ENCODE measurements at places on chromosomes 12 and 14. TPM values are rescaled to one million over a fixed set of nuclear protein-coding genes. Genes with fewer than 3 reads are reported as not detected.

Gene MFAP5
- total RNA-seq = not detected

- H3K27ac ChIP-seq = peak overlapping the region; percentile 13
- no peaks in the 10 kb centered on the region for H3K36me3 ChIP-seq
- H3K4me3 ChIP-seq = peak overlapping the region; percentile 29
- no peaks in the 10 kb centered on the region for H3K27me3 ChIP-seq
These were observed 35.9 kb upstream of the WNK1 start for GRCh38 chr12:716506-716905.

DNA sequence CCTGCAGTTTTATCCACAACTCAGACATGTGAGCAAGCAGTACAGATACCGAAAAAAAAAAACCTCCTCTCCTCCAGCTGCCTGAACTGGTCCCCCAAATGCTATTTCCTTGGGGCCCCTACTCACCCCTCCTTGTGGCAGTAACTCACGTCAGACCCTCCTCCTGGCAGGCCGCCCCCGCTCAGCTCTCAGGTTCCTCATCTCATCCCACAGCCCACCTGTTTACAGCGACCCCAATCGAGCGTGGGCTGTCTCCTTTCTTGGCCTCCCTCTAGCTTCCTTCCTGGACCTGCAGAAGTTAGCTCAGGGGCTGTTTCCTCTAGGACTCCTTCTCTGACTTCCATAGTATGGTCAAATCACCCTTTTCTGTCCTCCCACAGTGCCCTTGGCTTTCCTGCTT is 455.3 kb downstream of the BCL11B start:
- H3K27me3 ChIP-seq = no peaks in the 10 kb centered on the region
- no peak for DNase-seq
- H3K4me3 ChIP-seq = no peak overlapping the region

DNA sequence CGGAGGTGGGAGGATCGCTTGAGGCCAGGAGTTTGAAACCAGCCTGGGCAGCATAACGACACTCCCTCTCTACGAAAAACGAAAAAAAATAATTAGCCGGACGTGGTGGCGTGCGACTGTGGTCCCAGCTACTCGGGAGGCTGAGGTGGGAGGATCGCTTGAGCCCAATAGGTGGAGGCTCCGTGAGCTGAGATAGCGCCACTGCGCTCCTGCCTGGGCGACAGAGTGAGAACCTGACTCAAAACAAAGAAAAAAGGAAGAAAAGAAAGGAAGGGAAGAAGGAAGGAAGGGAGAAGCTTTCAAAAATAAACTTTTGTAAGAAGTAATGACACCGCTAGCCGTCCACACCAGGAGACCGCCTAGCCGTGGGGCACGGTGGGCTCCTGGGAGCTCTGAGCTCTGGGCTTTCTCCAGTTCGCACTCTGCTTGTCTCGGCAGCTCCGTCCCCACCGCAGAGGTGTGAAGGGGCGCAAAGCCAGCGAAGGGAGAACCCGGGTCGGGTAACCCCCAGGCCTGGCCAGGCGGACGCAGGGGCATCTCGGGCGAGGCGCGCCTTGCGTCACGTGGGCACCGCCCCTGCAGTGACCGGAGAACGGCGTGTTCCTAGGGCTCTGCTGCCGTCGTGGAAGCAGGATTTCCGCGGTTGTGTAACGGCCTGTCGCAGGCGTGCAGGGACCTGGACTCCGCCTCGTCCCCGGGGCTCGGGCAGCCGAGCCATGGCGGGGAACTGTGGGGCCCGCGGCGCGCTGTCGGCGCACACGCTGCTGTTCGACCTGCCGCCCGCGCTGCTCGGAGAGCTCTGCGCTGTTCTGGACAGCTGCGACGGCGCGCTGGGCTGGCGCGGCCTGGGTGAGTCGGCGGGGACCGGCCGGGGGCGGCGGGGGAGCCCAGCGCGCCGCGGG is at the start of gene IRAK3:
IRAK3 (plus strand) TSS at position 631 of the 902 bp plus-strand sequence; CDS start at position 717, 86 bp downstream.
- H3K4me1 ChIP-seq = peaks cover 6% of the 10 kb centered on the region
- H3K36me3 ChIP-seq = peaks cover 11% of the 10 kb centered on the region
- peak; percentile 45 for DNase-seq
- no peak within 1 kb of the TSS for H3K27ac ChIP-seq
- peaks cover 68% of the 10 kb centered on the region for H3K27me3 ChIP-seq

DNA sequence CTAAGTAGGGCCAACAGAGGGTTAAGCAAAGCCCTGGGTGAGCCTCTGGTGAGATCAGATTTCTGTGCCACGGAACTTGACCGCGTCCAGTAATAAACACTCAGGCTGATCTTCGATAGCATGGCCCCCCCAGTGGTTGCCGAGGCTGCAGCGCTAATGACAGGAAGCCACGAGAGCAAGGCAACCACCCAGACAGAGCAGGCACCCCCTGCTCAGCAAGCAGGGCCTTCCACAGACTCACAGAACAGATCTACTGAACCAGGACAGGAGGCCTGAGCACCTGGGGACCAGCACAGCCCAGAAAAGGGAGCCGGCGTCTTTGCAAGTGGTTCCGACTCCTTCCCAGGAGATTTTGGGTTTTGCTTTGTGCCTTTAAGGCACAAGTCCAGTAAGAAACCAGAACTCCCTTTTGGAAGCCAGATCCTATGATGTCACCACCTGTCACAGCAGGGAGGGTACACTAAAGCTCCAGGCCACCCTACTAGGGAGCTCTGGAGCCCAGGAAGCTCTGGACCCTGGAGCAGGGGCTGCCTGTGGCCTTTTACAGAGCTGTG is 42.3 kb downstream of the BCL11B start:
- H3K36me3 ChIP-seq = peaks cover 15% of the 10 kb centered on the region
- DNase-seq = no peak
- H3K27me3 ChIP-seq = no peaks in the 10 kb centered on the region
- H3K4me1 ChIP-seq = peaks cover 99% of the 10 kb centered on the region
- H3K4me3 ChIP-seq = peak overlapping the region; percentile 88

DNA sequence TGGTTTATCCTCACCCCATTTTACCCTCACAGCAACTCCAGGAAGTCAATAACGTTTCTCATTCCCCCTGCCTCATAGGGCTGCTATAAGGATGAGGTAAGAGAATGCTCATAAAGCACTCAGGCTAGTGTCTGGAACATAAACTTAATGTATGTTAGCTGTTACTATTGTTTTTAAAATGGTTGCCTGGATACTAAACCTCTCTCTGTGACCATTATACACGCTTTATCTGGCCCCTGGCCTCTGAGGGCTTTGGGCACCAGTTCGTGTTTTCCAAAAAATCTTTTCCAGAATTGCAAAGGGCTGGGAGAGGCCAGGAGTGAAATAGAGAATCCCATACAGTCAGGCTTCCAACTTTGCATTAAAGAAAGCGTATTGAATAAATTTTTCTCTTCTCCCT is 113.9 kb downstream of the KTN1 start:
- H3K27me3 ChIP-seq = no peaks in the 10 kb centered on the region
- no peak overlapping the region for H3K4me3 ChIP-seq
- H3K4me1 ChIP-seq = peaks cover 5% of the 10 kb centered on the region
- no peaks in the 10 kb centered on the region for H3K36me3 ChIP-seq
- H3K27ac ChIP-seq = no peak overlapping the region

DNA sequence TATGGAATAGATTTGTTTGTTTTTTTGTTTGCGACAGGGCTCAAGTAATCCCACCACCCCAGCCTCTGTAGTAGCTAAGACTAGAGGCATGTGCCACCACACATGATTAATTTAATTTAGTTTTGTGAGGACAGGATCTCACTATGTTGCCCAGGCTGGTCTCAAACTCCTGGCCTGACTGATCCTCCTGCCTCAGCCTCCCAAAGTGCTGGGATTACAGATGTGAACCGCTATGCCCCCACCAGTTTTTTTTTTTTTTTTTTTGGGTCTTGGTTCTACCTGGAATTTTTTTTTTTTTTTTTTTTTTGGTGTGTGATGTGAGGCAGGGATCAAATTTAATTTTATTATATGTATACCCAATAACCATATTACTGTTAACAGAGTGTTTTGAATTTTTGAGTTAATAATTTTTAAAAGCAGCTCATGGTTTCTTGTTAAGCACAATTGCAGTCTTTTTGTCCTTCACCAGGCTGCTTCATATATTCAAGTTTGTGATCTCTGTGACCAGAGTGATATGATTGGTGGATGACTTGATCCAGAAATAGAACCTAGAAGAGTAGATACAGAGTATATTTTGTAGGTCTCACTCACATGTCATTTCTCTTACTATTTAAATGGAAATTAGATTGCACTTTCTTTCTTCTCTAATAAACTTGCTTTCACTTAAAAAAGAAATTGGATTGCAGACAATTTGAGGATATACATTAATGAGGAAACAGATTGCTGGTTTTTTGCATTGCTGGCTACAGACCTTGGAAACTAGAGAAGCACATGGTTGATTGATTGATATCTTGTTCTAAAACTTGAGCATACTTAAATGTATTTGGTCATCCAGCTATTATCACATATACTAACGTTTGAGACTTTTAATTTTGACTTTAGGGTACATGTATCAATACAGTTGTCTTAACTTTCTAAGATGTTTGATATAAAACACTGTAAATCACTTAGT is 13.2 kb downstream of the ADIPOR2 start:
- DNase-seq = no peak
- no peak overlapping the region for H3K27ac ChIP-seq
- no peaks in the 10 kb centered on the region for H3K27me3 ChIP-seq

DNA sequence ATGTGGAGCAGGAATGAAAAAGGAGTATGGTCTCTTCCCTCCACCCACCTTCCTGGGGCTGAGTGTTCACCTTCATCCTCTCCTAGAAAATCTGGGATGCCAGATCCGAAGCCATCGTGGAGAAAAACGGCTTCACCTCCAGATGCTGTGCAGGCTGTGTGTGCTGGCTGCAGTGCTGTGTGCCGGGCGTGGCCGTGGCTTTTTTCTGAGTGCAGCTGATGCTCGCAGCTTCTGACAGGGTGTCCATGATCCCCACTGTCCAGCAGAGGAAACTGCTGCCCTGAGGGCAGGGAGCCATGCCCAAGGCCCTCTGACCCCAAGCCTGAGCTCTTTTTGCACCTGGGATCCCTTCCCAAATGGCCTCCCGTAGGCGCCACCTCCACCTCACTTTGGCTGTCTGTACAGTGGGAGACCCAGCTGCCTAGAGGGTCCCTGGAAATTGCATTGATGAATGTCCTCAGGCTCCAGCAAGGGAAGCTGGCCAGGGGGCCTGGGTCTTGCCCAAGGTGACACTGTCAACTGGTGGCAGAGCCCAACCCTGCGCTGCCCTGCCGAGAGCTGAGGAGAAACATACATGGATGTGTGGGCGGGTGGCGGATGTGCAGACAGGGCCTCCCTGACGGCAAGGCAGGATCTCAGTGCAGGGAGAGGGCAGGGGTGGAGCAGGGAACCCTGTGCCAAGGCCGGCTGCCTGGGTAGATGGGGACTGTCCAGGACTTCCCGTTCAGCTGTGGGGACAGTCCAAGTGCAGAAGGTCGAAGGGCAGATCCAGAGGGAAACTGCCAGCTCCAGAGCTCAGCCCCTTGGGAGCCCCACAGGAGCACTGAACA is 53.3 kb downstream of the BEGAIN start:
- H3K27ac ChIP-seq = no peak overlapping the region
- H3K4me1 ChIP-seq = no peaks in the 10 kb centered on the region
- H3K4me3 ChIP-seq = no peak overlapping the region

DNA sequence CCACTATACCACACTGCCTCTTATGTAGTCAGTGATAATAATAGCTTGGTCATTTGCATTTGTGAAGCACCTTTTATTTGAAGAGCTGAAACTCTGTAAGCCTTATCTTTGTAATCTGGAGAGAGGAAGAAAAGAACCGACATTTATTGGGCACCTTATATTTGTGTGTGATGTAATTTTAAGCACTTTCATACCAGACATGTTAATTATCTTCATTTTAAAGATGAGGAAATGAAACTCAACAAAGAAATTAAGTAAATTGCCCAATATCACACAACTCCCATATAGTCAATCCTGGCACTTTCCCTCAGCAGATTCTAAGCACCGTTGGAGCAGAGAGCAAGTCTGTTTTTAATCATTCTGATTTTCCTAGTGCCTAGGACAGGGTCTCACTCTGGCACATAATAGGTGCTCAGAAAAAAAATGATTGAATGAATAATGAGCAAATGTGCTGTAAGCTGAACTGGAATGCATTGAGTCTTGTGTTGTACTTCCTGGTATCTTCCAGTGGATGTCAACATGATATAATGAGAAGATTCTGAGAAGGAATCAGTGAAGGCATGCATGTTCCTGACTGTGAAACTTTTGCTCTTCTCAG is 418.9 kb downstream of the ZFP36L1 start:
- H3K4me1 ChIP-seq = peaks cover 54% of the 10 kb centered on the region
- H3K27ac ChIP-seq = no peak overlapping the region
- H3K27me3 ChIP-seq = no peaks in the 10 kb centered on the region
- H3K36me3 ChIP-seq = peaks cover 3% of the 10 kb centered on the region
- no peak overlapping the region for H3K4me3 ChIP-seq

Gene TAS2R14
- 1.2 TPM for total RNA-seq

DNA sequence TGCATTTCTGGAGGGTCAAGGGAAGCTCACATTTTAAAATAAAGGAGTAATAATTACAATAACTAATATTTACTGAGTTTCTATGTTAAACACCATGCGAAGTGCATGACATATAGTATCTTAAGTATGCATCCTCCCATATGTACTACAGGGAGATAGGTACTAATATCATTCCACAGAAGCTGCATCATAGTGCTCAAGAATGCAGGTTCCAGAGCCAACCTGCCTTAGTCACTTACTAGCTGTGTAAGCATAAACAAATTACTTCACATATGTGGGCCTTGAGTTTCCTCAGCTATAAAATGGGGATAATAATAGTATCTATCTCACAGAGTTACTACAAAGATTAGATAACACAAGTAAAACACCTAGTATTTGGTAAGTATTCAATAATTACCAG is 18.3 kb downstream of the ARMH4 start:
- H3K36me3 ChIP-seq = no peaks in the 10 kb centered on the region
- no peak overlapping the region for H3K4me3 ChIP-seq
- no peak overlapping the region for H3K27ac ChIP-seq
- H3K4me1 ChIP-seq = no peaks in the 10 kb centered on the region
- DNase-seq = no peak

- H3K4me3 ChIP-seq = no peak overlapping the region
- peaks cover 2% of the 10 kb centered on the region for H3K36me3 ChIP-seq
- H3K27me3 ChIP-seq = no peaks in the 10 kb centered on the region
- H3K4me1 ChIP-seq = no peaks in the 10 kb centered on the region
- no peak for DNase-seq
These were observed 299.4 kb upstream of the NOVA1 start for GRCh38 chr14:26897196-26897595.

- H3K4me1 ChIP-seq = peaks cover 20% of the 10 kb centered on the region
- H3K4me3 ChIP-seq = no peak overlapping the region
- H3K36me3 ChIP-seq = no peaks in the 10 kb centered on the region
These were observed 6.0 kb downstream of the HEATR5A start for GRCh38 chr14:31414190-31414833.

Gene RERG
- total RNA-seq = not detected

GRCh38 chr12:56086096-56086495 is 6.1 kb downstream of the ERBB3 start:
- H3K27ac ChIP-seq = no peak overlapping the region
- no peak overlapping the region for H3K4me3 ChIP-seq
- H3K27me3 ChIP-seq = peaks cover 17% of the 10 kb centered on the region
- H3K4me1 ChIP-seq = no peaks in the 10 kb centered on the region

Data from activated T-cell treated with anti-CD3 and anti-CD28 coated beads, Interleukin-2, amount 50 U/mL, for 72 hours (primary cell).